Activated naive CD8-positive, alpha-beta T cell treated with anti-CD3 and anti-CD28 coated beads, Interleukin-2, amount 10 ng/mL, durations not matched to agents 7 days and 5 days (primary cell): ENCODE measurements at places on chromosomes 1 and 21. TPM values are rescaled to one million over a fixed set of nuclear protein-coding genes. Genes with fewer than 3 reads are reported as not detected.

The PAQR6 gene
- total RNA-seq = 7.0 TPM

The WNT9A gene
- total RNA-seq = 0.08 TPM

The TAL1 gene
- not detected for total RNA-seq

GRCh38 chr21:27776925-27777553 lies 810.2 kb upstream of the ADAMTS5 start:
- DNase-seq = no peak

DNA sequence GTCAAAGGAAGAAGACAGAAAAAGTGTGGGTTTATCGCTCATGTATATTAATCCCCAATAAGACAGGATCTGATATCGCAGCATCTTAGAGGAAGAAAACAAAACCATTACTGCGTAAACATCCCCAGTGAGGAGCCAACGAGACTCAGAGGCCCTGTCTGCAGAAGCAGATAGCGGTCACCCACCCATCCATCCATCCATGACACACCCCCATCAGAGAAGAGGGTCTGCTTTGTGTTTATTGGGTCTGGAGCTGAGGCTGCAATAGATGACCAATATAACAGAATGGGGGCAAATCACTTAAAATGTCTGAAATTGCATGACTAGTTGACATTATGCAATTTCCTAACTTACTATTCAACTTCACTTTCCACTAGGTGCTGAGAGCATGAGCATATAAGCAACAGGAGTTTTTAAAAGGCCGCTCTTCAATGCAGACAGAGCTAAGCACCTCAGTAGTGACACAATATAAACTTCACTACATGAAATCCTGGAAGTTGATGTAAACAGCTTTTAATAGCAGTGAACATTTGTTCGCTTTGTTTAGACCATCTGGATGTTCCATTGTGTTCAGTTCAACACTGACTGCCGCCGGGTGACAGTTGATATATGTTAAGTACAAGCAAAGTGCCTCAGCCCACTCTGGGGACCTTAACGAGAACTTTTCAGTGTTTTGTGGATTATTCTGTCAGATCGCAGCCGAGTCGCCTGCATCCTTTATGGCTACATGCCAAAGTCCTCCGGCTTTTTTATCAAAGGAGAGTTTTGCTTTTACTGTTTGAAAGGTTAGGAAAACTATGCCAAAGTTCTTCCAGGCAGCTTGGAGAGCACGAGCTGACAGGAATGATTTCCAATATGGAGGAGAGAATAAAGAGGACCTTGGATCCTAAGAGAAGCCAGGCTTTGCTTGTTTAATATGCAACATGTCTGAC lies 167.5 kb downstream of the ZNF281 start:
- DNase-seq = no peak

DNA sequence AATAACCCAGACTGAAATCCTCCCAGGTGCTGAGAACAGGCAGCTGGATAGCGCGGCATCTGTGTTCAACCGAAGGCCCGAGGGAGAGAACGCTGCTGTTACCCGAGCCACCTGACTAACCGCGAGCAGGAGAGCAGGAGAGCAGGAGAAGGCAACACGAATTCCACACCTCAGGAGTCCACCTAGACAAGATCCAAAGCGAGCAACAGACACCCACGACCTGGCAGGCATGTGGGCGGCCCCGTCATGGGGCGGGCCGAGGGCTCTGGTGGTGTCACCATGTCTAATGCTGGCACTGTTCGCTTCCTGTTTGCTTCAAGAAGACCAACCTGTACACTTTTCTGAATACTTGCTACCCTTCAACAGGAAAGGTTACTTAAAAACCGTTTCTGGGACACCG lies 20.9 kb upstream of the SPATC1L start:
- DNase-seq = no peak
